ENCODE measurements at places on chromosomes 2 and 18.

GRCh38 chr2:38045811-38046210, 30.1 kb downstream of the CYP1B1 start:
- no peak for DNase-seq

DNA sequence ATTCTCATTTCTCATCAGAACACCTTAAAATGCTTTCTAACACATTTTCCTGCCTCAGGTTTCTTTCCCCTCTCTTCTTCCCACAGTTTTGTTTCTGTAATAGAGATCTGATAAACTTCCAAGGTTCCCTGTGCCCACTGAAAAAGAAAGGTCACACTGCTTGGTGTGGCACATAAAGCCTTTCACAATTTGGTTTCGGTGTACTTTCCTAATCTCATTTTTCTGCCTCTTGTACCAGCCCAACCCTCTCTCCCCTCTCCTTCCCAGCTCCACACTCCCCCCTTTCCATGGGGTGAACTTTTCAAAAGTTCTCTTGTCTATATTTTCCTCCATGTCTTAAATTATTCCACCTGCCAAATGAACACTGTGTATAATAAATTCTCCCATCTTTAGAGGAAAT, 7.2 kb downstream of the EIF2AK3 start:
- no peak for DNase-seq

DNA sequence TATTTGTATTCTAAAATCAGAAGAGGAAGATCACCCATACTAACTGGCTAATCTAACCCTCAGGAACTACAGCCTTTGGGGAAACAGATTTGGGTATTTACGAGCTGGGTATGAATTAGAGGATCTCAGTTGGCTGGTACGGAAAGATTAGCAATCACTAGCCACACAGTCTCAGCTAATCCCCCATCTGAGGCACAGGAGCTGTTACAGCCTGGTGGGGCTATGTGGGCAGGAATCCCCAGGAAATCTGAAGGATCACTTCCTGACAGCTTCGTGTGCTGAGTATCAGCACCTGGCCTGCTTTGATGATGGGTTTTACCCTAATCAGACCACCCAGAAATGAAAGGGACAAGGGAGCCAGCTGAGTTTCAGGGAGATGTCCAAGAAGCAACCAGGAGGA, 206.3 kb downstream of the AFF3 start:
- no peak for DNase-seq

GRCh38 chr2:195038153-195038552, 618.9 kb upstream of the SLC39A10 start:
- no peak for DNase-seq

DNA sequence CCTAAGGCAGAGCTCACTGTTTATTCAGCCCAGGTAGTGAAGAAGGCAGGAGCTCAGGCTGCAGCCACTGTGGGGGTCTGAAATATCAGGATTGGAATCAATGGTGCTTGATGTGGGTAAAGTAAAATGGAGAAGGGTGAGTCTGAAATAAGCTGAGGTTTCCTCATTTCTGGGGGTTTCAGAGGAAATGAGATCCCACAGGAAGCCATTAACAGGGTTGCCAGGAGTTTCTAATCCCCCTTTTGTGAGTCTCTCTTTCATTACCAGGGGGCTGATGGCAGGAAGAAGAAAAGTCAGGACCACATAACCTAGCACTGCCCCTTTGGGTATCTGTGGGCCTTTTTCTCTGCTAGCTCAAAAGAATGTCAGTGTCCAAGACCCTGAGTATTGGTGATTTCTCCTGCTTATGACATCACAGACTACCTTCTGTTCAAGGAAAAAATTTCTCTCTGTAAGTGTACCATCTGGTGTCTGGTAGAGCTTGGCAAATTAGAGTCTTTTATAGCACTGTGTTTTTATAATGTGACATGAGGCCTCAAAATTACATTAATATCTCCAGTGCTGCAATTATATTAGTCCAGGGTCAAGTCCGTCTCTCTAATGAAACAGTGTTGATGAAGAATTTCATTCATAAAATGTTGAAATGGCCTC, 56.0 kb downstream of the LBH start:
- DNase-seq: no peak

GRCh38 chr2:191521608-191522208, 156.2 kb upstream of the NABP1 start:
- no peak for DNase-seq

DNA sequence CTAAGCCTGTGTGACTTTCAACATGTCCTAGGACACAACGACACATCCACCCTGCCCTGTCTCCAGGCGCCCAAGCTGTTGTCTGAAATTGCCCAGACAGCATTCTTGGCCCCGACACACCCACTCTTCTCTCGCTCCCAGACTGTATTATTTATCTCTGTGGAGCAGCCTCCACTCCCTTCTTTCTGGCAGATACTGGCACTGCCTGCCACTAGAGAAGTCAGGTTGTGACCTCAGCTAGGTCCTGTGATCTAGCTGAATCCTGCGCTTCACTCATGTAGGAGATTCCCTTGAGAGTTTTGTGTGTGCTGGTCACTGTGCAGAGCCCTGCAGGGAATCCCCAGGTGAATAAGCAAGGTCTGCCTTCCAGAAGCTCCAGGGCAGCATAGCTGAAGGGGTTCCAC, 77.1 kb upstream of the TNP1 start:
- DNase-seq: no peak

GRCh38 chr2:63242747-63243146, 192.1 kb downstream of the OTX1 start:
- no peak for DNase-seq

GRCh38 chr2:229489016-229489415, 217.9 kb upstream of the PID1 start:
- DNase-seq: no peak
